OCI-M1 (cell line): ENCODE measurements at places on chromosomes 6 and 20.

DNA sequence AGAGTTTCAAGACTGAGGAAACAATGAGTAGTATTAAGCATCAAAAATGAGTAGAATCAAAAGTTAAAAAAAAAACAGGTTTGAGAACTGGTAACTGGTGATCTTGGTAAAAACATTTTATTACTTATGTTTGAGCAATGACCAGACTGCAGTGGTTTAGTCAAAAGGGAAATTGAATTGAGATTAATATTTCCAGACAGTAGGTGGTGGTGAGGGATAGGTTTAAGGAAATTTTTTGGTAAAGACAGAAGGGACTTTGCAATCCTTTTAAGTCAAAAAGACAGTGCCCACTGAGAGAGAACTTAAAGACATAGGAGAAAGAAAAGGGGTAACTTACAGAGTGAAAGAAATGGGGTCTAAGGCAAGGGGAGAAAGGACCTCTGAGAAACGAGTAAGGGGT lies 156.9 kb downstream of the ASCC3 start:
- peak; percentile 24 for DNase-seq

GRCh38 chr6:136526196-136526930 lies 23.9 kb downstream of the MAP7 start:
- peak; percentile 48 for DNase-seq

DNA sequence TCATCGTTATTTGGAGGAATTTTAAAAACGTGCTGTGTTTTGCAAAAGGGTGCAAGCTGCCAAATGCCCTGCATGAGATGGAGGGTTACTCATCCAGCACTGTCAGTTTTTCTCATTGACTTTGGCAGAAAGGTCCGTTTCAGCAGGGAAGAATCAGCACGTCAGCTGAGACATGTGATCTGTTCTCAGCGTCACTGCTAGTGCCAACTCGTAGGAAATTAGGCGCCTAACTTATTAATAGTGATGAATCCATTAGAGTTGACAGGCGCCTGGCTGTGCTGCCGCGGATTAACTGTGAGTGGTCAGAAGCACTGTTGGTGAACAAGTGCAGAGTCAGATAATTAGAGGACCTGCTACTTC lies 175.5 kb upstream of the FOXQ1 start:
- DNase-seq = no peak

- DNase-seq = no peak
Observed at GRCh38 chr6:101517632-101518031, 124.1 kb downstream of the GRIK2 start.

GRCh38 chr20:62387933-62388635 lies 1.2 kb downstream of the RPS21 start:
- no peak for DNase-seq

GRCh38 chr20:9408422-9409300 lies 105.7 kb upstream of the LAMP5 start:
- no peak for DNase-seq

- DNase-seq = no peak
Observed at GRCh38 chr20:48194583-48194982, 409.3 kb upstream of the SULF2 start.

DNA sequence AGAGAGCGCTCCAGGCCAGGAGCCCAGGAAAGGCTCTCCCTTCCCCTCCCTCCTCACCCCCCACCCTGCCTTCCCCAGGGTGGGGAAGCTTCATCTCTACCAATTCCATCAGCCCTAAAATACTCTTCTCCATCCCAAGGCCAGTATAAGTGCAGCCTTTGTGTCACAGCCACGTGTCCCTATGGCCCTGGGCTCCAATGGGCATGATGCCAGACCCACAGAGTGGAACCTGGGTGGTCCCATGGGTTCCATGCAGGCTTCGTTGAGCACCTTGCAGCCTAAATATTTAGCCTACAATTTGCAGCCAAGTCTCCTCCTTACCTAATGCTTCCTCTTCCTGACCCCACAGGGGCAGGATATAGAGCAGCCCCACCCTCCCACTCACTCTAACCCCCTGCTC lies 976 bp upstream of the MATN4 start:
- no peak for DNase-seq

DNA sequence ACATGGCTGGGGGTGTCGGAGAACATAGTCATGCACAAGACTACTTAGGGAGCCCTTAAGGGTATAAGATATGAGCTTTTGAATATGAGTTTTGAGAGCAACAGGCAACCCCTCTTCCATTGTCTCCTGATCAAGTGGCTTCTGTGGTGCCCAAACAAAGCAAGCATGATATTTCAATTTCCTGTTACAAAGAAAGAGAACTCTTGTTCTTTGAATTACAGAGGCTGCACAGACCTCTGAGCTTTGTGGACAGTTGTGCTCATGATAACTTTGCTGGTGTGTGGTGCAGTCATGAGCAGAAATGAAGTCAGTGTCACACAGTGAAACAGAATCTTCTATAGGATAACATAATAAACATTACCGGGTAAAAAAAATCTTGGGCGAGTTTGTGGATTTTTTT lies 66.8 kb upstream of the THEMIS start:
- DNase-seq = no peak

GRCh38 chr6:104885518-104886043 lies 25.9 kb upstream of the HACE1 start:
- no peak for DNase-seq

DNA sequence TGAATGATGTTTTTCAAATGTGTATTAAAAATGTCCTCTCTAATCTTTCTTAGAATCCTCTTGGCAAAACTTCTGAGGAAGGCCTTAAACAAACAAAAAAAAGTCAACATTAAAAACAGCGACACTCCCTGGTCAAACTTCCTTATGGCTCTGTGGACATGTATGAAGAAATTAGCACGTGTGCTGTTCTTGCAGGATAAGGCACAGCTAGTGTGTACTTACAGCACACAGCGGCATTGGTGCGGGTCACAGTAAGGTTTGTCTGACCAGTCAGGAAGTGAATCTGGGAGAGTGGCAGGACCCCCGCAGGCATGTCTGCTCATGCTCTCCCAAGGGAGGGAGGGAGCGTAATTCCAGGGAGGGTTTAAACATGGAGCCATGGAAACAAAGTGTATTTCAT lies 38.8 kb downstream of the SLC22A1 start:
- peak; percentile 56 for DNase-seq

DNA sequence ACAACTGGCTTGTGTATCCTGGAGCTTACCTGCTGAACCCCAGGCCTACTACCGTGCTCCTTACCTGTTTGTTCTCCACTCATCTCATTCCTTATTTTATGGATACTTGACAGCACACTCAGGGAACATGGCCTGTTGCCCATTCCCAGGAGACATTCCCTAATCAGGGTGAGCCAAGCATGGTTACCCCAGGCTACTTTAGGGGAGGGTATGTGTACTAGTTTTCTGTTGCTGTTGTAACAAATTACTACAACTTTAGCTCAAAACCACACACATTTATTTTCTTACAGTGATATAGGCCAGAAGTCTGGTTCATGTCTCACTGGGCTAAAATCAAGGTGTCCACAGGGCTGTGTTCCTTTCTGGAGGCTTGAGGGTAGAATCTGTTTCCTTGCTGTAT lies 15.0 kb upstream of the TRAM2 start:
- DNase-seq = no peak

- no peak for DNase-seq
Observed at GRCh38 chr20:33563788-33564187, 73.9 kb downstream of the CBFA2T2 start.

DNA sequence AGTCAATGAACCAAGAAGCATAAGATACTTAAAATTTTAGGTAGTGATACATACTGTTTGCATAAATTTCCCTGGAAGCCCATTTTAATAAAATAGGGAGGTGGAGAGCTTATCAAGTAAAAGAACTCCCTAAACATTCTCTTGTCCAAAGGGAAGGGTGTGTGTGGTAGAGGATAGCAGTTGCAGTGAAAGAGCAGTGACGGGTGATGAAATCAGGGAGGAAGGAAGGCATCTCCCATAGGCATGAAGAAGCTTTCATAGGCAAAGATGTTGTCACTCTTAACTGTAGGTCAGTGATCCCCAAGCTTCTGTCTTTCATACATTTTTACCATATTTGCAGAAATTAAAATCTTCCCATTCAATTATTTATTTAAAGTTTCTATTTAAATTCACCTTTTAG lies 60.0 kb upstream of the ZNF831 start:
- no peak for DNase-seq

DNA sequence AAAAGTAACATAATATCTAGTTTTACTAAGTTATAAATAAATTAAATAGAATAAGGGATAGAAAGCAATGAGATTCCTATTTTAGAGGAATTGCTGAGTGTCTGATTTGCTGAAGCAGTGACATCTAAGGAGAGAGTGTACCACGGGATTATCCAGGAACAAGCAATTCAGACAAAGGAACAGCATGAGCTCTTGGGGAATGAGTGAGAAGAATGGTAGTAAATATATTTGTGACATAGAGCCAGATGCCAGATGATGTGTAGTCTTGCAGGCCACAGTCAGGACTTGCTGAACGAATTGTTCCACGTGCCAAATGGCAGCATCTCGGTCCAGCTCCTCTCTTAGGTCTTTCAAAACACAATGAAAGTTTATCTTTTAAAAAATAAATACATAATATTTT lies 339.2 kb downstream of the TENT5A start:
- no peak for DNase-seq

- no peak for DNase-seq
Observed at GRCh38 chr20:14707026-14707680, 369.7 kb upstream of the FLRT3 start.

- no peak for DNase-seq
Observed at GRCh38 chr6:56019973-56020372, 144.6 kb upstream of the BMP5 start.

DNA sequence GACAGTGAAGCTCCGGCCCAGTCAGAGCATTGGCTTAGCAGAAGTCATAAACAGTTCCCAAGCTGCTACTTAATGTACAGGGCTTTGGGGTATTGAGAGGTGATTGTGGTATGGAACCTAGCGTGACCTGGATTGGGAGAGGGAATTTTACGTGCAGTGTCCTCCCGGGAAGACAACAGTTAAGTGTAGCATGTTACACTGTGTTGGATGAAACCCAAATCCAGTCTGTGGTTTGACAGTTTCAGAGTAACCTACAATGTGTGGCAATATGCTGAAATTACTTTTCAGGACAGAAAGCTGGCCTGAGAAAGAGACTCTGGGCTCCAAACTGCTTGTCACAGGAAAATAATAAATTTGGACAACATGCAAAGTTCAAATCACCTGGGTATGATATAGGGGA lies 28.1 kb upstream of the RALGAPA2 start:
- DNase-seq = peak; percentile 10

DNA sequence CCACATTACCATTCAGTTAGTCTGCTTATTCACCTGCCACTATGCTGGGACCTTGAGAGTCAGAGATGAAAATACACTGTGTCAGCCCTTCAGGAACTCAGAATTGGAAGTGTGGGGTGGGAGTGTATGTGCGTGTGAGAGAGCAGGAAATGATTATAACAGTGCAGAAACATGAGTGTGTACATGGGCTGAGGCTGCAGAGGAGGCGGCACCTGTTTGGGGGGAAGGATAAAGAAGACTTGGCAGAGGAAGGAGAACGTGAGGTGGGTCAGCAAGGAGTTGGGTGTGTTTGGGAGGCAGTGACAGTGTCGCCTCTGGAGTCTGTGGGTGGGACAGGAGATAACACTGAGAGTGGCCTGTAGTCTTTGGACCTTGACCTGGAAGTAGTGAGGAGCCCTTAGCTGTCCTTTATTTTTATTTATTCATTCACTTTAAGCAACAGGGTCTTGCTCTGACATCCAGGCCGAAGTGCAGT lies 3.1 kb downstream of the CHMP4B start:
- DNase-seq = no peak

- DNase-seq = peak; percentile 47
Observed at GRCh38 chr6:22361576-22361975, 64.7 kb upstream of the PRL start.

DNA sequence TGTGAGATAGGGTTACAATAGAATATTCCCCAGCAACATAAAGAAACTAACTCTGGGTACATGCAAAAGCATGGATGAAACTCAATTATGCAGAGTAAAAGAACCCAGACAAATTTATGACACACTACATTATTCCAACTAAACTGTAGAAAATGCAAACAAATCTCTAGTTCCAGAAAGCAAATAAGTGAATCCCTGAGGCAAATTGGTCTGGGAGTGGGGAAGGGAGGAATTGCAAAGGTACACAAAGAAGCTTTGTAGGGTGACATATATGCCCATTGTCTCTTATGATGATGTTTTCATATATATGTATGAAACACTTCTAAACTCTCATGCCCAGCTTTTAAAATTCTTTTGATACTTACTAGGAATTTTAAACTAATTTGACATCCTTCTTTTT lies 266.0 kb downstream of the CDKAL1 start:
- no peak for DNase-seq

- no peak for DNase-seq
Observed at GRCh38 chr20:61065853-61066252, 186.2 kb upstream of the CDH4 start.

GRCh38 chr6:14110001-14110818 lies 7.4 kb upstream of the CD83 start:
- DNase-seq = no peak

DNA sequence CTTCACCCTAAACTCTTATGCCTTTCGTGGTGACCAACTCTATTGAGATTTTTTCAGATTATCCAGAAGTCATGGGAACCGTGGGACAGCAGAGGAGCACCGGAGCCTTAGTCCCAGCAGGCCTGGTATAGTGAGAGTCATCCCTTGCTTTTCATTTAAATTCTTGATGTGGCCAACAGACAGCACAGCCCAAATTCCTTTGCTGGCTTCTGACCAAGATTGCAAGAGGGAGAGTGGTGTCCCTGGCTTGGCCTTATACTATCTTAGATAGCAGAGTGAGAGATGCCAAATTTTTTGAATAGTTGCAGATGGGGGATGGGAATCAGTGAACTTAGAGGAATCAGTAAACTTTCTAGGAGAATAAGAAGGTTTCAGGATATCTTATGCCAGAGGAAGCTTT lies 7.8 kb downstream of the STX11 start:
- peak; percentile 46 for DNase-seq

DNA sequence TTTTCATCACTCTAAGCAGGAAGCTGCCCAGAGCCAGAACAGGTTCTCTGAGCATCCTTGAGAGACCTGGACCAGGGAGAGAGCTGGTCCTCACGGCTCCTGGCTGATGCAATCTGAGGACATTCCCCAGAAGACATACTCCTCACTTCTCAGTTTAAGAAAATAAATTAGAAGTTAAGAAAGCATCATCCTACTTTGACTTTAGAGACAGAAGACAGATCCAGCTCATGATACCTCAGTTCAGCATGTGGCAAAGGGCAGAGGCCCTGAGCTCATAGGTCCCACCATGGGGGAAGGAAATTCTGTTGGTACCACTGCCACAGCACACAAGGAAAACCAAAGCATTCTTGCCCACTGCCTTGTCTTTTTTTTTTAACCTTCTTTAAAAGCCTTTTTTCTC lies 378.1 kb upstream of the JARID2 start:
- DNase-seq = peak; percentile 56

GRCh38 chr6:155985660-155986138 lies 530.1 kb upstream of the NOX3 start:
- no peak for DNase-seq
